M059J (cell line): ENCODE measurements at places on chromosomes 1 and 21. TPM values are rescaled to one million over a fixed set of nuclear protein-coding genes. Genes with fewer than 3 reads are reported as not detected.

GRCh38 chr1:196114193-196114592 lies 494.0 kb downstream of the KCNT2 start:
- no peak for DNase-seq

DNA sequence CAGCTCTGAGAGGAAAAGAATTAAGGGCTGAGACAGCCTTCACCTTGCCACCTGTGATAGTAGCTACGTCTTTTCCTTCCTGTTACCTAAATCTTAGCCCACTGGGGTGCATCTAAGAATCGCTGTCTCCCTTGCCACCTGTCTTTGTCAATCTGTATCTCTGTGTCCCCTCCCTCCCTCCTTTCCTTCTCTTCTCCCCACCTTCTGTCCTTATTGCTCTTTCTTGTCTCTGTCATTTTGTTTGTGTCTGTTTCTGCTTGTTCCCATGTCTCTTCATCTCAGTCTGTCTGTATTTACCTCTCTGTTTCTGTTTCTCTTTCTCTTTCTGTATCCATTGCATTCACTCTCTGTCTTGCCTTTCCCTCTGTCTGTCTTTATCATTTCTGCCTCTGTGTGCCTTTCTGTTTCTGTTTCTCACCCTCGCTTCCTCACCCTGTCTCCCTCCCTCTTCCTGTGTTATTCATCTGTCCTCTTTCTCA lies 30.2 kb downstream of the SLC22A15 start:
- DNase-seq: peak; percentile 4

Gene NOS1AP
- total RNA-seq: 0.76 and 0.79 TPM in 2 replicates

GRCh38 chr1:52640697-52641096 lies 7.7 kb downstream of the SHISAL2A start:
- no peak for DNase-seq

- DNase-seq: peak; percentile 97
Observed at GRCh38 chr1:167819849-167820683, 93.9 kb downstream of the ADCY10 start.

GRCh38 chr21:43829161-43829560 lies 35.9 kb upstream of the AGPAT3 start:
- no peak for DNase-seq

DNA sequence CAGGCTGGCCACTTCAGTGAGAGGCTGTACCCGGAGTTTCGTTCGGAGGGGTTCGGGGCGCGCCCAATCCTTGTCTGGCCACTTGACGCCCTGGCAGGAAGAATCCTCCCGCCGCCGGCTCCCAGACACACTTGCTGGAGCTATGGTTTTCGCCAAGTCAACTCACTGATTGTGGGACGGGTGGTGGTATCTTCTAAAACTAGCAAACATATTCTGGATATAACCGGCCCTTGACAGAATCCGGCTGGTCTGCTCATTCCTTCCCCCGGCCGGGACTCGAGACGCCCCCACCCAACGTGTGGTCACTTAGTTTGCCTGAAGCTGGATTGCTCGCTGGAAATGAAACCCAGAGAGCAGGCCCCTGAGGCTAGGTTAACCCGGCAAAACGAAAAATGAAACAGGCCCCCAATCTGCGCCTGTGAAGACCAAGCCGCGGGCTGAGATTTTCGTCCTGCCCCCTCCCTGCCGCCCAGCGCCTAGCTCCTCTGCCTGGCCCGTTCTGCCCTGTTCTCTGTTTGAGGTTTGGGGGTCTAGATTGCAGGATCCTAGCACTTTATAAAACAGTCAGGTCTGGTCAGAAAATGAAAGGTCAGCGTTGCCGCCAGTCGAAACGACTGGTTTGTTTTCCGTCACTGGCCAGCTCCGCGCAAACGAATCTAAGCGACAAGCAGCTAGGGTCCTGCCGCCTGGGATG lies 4.6 kb downstream of the GFI1 start:
- DNase-seq: peak; percentile 20

DNA sequence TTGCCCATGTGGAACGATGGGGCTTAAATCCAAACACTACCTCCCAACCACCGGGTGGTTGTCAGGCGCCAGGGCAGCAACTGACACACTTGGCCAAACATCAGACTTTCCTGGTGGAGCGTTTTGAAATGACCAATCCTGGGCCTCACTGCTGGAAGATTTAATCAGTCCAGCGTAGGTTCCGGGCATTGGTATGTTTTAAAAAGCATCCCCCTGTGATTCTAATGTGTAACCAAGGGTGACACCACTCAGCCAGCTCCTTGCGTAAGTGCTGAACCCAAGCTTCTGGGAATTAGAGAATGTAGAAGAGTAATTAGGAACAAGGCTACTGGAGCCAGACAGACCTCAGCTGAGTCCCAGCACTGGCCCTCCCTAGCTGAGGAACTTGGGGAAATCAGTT lies 44.8 kb upstream of the KAZN start:
- peak; percentile 83 for DNase-seq

DNA sequence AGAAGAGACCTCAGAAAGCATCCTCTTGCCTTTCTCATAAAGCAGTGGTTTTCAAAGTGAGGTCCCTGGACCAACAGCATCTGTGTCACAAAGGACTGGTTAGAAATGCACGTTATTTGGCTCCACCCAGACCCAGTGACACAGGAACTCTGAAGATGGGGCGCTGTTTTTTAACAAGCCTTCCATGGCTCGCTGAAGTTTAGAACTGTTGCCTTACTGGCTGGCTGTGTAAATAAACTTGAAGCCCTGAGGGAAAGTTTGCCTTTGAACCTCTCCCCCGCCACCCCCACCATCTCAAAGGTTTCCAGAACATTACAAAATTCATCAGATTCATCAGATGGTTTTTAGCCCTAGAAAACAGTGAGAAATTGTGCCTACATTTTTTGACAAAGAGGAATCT lies 21.8 kb upstream of the IKBKE start:
- no peak for DNase-seq

DNA sequence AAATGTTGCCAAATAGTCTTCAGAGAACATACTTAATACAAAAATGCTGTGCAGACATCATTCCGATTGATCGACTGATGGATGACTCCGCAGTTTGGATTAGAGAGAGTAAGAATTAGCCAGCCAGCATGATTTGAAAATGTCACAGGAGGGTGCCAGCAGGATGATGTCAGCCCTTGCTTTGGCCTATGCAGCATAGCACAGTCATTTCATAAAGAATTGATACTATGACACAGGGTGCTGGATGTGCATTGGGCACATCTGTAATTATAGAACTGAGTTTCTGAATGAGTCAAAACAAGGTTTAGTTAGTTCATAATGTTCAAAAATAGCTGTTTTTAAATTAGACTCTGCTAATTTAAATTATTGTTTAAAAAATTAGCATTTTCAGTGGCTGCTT lies 21.6 kb upstream of the TRAF5 start:
- DNase-seq: no peak

Gene TSPAN1
- 0.47 and 1.7 TPM in 2 replicates for total RNA-seq

Gene TESK2
- 3.4 and 5.8 TPM in 2 replicates for total RNA-seq

- peak; percentile 29 for DNase-seq
Observed at GRCh38 chr21:15063081-15063813, 1.6 kb downstream of the NRIP1 start.
